Activated CD4-positive, alpha-beta T cell treated with anti-CD3 and anti-CD28 coated beads, Interleukin-2, amount 50 U/mL, for 4 hours (primary cell): ENCODE measurements at places on chromosomes 12 and 14.

GRCh38 chr12:75446857-75447256, 33.7 kb upstream of the GLIPR1 start:
- no peak for DNase-seq

DNA sequence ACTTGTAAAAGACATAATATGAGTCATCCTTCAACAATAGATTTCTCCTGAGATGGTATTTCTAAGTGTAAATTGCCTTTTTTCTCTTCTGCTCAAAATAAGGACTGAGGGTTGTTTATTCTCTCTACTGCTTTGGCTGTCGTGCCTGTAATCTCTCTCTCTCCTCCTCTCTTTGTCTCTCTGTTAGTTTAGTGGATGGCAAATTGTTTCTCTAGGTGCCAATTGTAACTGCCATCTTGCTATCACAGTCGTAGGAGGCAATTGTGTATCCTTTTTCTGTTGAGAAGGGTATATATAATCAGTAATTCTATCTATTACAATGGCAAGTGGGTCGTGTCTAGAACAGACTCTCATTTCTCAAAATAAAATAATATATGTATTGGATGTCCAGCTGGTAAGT, 545.0 kb upstream of the FBXO33 start:
- no peak for DNase-seq

GRCh38 chr12:13165617-13166041, 30.9 kb upstream of the EMP1 start:
- DNase-seq = peak; percentile 67

DNA sequence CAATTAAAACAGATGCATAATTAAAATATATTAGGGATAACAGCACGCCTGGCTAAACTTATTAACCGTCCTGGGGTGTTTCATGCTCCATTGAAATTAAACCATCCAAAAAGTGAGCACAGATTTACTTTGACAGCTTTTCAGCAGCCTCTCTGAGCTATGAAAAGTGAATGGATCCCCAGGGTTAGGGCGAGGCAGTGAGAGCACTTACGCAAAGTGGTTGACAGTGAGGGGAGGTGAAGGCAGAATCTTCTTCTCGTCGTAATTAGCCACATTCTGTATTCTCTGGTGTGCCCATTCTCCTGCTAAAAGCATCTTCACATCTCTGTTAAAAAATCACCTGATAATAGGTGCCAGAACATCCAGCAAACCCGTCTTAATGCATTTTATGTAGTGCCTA, 1.9 kb downstream of the TMTC2 start:
- no peak for DNase-seq

DNA sequence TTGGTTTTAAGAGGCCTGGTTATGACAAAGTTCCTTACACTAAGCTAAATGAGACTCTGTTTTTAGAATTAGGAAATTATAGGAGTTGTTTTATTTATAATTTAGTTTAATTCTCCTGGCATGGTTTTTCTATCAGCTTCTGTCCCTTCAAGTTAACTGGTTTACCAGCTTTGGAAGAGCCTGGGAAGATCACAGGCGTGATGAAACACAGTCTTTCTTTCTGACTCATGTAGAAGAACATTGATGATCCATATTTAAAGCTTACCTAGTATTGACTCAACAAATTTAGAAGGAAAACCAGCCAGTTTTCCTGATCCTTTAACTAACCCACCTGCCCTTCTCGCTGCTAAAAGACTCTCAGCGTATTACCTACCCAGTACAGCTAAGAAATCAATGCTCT, 155.2 kb downstream of the TGFB3 start:
- DNase-seq = no peak

GRCh38 chr12:12181511-12181910, 85.3 kb downstream of the LRP6 start:
- no peak for DNase-seq

DNA sequence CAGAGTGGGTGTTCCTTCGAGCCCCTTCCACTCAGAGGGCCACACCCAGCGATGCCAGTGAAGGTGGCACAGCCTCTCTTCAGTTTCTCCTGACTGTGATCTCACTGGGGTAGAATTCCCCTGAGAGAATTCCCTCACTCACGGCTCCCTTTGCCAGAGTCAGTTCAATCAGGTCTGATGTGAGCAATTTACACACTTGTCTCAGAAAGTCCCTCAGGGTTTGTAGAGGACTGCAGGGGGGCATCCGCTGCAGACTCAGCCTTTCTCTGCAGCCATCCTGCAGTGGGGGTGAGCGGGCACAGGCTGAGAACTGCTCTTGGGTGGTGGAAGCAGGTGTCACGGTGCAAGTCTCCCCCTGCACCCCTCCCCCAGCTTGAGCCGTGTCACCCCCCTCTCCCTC, 205.4 kb upstream of the PRMT8 start:
- DNase-seq = no peak

DNA sequence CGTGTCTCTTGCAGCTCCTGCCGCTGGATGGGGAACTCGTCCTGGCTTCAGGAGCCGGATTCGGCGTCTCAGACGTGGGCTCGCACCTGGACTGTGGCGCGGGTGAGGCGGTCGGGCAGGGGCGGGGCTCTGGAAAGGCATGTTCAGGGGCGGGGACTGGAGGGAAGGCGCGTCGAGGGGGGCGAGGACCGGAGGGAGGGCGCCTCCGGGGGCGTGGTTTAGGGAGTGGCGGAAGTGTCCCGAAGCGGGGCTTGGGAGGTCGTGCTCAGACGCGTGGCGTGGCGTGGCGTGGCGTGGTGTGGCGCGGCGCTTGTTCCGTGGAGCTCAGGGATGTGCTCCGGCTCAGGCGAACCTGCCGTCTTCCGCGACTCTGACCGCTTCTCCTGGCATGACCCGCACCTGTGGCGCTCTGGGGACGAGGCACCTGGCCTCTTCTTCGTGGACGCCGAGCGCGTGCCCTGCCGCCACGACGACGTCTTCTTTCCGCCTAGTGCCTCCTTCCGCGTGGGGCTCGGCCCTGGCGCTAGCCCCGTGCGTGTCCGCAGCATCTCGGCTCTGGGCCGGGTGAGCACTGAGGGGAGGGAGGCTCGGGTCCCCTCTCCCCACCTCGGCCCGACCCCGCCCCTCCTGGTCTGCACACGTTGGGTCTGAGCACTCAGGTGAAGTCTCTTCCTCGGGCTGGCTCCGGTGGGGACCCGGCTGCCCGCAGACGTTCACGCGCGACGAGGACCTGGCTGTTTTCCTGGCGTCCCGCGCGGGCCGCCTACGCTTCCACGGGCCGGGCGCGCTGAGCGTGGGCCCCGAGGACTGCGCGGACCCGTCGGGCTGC, 6.2 kb downstream of the AMN start:
- DNase-seq = peak; percentile 72
